ENCODE measurements at places on chromosomes 13 and 19. TPM values are rescaled to one million over a fixed set of nuclear protein-coding genes. Genes with fewer than 3 reads are reported as not detected.

DNA sequence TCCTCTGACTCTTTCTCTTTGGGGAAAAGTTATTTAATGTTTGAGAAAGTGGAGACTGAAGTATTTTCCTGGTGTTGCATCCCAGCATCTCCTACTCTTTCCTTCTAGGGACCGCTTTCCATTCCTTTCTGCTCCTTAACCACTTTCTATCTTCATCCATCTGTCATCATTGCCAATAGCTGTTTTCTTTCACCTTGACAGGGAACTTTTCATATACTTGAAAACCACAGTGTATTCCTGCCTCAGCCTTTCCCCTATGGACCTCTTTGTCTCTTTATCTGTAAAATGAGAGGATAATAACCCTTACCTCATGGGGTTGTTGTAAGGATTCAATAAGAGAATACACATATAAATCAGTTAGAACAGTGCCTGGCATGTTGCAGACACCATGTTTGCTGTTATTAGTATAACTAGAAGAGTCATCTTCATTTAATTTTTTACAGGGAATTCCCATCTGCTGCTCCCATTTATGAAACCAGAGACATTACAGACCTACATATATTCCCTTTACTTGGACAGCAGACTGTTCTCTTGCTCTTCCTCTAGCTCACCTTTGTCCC, 31.8 kb downstream of the LCP1 start:
- no peak overlapping the region for H3K4me3 ChIP-seq
- peak overlapping the region; percentile 70 for H3K27ac ChIP-seq
- no peaks in the 10 kb centered on the region for H3K27me3 ChIP-seq
- peaks cover 35% of the 10 kb centered on the region for H3K4me1 ChIP-seq
- peaks cover 54% of the 10 kb centered on the region for H3K36me3 ChIP-seq

DNA sequence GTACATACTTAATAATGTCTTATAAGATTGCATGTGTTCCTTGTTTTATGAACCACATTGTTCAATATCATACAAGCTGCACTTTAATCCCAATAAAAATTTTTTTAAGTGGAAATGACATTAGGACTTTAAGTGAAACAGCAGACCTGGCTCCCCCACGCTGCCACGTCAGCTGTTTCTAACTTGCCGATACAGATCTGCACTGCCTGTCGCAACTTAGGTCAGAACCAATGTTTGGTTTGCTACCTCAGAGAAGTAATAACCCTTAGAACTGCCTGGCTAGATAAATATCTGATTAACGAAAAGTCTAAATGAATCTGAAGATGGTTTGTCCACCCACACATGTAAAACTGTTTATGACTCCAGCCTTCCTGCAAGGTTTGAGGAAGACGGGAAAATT, 327.5 kb upstream of the DACH1 start:
- DNase-seq: no peak
- no peak overlapping the region for H3K27ac ChIP-seq
- no peaks in the 10 kb centered on the region for H3K4me1 ChIP-seq

- no peak overlapping the region for H3K27ac ChIP-seq
- H3K36me3 ChIP-seq: peaks cover 14% of the 10 kb centered on the region
- no peaks in the 10 kb centered on the region for H3K27me3 ChIP-seq
Measured at GRCh38 chr19:48881741-48882657, 9.8 kb downstream of the PPP1R15A start.

- peaks cover 48% of the 10 kb centered on the region for H3K36me3 ChIP-seq
- no peak for DNase-seq
- H3K4me3 ChIP-seq: no peak overlapping the region
- H3K27ac ChIP-seq: peak overlapping the region; percentile 60
- no peaks in the 10 kb centered on the region for H3K27me3 ChIP-seq
Measured at GRCh38 chr19:15457701-15458484, 6.5 kb downstream of the RASAL3 start.

- H3K4me1 ChIP-seq: no peaks in the 10 kb centered on the region
- H3K4me3 ChIP-seq: no peak overlapping the region
- DNase-seq: no peak
- H3K27ac ChIP-seq: no peak overlapping the region
Measured at GRCh38 chr13:106423530-106423929, 111.9 kb downstream of the EFNB2 start.

- DNase-seq: peak; percentile 87
- H3K27me3 ChIP-seq: peaks cover 8% of the 10 kb centered on the region
- H3K36me3 ChIP-seq: no peaks in the 10 kb centered on the region
- H3K4me3 ChIP-seq: no peak overlapping the region
- H3K27ac ChIP-seq: no peak overlapping the region
- H3K4me1 ChIP-seq: no peaks in the 10 kb centered on the region
Measured at GRCh38 chr19:4768934-4769777, 22.4 kb upstream of the FEM1A start.

GRCh38 chr13:32309312-32310133, 5.6 kb downstream of the ZAR1L start:
- H3K36me3 ChIP-seq: no peaks in the 10 kb centered on the region
- no peak for DNase-seq
- H3K27ac ChIP-seq: peak overlapping the region; percentile 52
- H3K4me3 ChIP-seq: peak overlapping the region; percentile 57
- peaks cover 23% of the 10 kb centered on the region for H3K4me1 ChIP-seq

DNA sequence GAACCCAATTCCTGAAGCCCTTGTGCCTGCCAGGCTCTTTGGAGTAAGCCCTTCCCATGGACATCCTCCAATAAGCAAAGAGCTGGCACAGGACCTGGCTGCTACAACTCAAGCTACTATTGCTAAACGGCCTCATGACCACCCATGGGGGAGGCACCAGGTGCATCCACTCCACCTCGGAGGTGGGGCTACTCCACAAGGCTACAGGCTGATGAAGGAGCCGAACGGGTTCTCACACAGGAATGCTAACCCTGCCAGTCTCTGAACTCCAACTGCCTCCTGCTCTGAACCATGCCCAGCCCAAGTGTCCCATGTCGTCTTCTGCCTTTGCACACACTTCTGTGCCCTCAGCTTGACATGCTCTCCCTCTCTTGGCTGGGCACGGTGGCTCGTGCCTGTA, 10.0 kb downstream of the SYMPK start:
- H3K4me1 ChIP-seq: peaks cover 9% of the 10 kb centered on the region
- no peak overlapping the region for H3K27ac ChIP-seq
- no peaks in the 10 kb centered on the region for H3K27me3 ChIP-seq
- no peak for DNase-seq

DNA sequence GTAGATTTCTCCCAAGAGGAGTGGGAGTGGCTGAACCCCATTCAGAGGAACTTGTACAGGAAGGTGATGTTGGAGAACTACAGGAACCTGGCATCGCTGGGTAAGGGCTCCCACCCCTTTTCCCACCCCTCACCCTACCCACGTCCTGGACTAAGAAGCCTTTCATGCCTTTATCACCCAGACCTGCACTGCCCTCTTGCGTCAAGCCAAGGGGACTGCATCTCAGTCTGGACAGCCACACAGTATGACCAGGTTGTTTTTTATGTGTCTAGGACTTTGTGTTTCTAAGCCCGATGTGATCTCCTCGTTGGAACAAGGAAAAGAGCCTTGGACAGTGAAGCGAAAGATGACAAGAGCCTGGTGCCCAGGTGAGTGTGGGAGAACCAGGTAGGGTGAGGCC, 8.8 kb downstream of the ZFP28 start:
- peaks cover 69% of the 10 kb centered on the region for H3K36me3 ChIP-seq
- no peak for DNase-seq
- H3K27me3 ChIP-seq: no peaks in the 10 kb centered on the region
- peaks cover under 1% of the 10 kb centered on the region for H3K4me1 ChIP-seq

DNA sequence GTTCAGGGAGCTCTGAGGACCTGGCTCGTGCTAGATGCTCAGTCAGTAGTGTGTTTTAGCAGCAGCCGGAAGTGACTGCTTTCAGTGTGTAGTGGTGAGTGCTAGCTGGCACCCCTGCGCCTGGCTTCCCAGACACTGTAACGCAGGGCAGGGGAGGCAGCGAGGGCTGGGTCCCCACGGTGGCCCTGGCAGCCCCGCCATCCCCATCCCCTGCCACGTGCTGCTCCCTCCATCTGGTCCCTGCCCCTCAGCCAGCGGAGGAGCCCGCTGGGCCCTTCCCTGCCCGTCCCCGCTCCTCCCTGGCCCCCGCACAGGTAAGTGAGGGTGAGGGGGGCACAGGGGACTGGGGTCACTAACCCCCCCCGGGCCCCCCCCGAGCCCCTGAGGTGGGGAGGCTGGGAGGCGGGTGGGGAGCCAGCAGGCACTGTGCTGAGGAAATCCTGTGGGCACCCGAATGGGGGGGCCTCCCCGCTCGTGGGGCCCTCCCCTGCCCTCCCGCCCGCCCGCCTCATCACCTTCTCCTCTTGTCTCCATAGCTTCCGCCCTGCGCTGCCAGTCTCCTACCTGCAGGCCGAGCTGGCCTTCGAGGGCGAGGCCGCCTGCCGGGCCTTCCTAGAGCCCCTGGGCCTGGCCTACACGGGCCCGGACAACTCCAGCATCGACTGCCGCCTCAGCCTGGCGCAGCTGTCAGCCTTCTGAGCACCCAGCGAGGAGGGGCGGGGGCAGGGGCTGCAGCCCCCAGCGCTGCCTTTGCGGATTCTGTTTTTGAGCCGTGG, 3.2 kb downstream of the LENG9 start:
- no peak for DNase-seq
- peaks cover 3% of the 10 kb centered on the region for H3K27me3 ChIP-seq
- no peak overlapping the region for H3K27ac ChIP-seq
- no peak overlapping the region for H3K4me3 ChIP-seq
- H3K4me1 ChIP-seq: peaks cover 14% of the 10 kb centered on the region
- H3K36me3 ChIP-seq: peaks cover 24% of the 10 kb centered on the region

- no peak overlapping the region for H3K4me3 ChIP-seq
- no peaks in the 10 kb centered on the region for H3K36me3 ChIP-seq
- no peak for DNase-seq
- H3K27me3 ChIP-seq: no peaks in the 10 kb centered on the region
- H3K27ac ChIP-seq: no peak overlapping the region
Measured at GRCh38 chr13:103757361-103757760, 691.1 kb upstream of the SLC10A2 start.

GRCh38 chr19:49786376-49786820, 19.6 kb downstream of the AP2A1 start:
- H3K4me1 ChIP-seq: peaks cover 1% of the 10 kb centered on the region
- H3K36me3 ChIP-seq: peaks cover 26% of the 10 kb centered on the region
- H3K4me3 ChIP-seq: no peak overlapping the region
- no peak for DNase-seq

DNA sequence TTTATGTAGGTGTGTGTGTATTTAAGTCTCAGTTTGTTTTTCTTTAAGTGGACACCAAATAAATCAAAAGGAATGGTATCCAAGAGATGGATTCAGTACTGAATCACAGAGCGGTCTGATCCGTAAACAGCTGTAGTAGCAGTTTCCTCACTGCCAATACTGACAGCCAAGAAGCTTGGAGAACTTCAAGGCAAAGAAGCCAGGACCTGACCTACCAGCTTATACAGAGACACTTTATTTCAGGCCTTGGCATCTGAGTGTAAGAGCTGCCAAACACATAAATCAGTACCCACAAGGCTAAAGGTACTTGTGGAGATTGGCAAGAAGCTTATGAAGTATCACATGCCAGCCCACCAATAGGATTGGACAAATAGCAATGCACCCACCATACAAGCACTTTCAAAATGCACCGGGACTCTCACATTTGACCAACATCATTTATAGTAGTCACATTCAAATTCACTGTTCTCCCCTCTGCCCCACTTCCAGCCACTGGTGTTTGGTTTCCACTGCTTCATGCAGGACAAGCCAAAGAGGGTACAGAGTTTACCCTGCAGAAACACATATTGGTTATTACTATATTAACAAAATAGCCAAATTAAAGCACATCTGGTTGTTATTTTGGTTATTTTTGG, 357.9 kb downstream of the KLF12 start:
- no peak for DNase-seq
- H3K36me3 ChIP-seq: peaks cover 39% of the 10 kb centered on the region
- H3K27ac ChIP-seq: no peak overlapping the region
- H3K27me3 ChIP-seq: no peaks in the 10 kb centered on the region

DNA sequence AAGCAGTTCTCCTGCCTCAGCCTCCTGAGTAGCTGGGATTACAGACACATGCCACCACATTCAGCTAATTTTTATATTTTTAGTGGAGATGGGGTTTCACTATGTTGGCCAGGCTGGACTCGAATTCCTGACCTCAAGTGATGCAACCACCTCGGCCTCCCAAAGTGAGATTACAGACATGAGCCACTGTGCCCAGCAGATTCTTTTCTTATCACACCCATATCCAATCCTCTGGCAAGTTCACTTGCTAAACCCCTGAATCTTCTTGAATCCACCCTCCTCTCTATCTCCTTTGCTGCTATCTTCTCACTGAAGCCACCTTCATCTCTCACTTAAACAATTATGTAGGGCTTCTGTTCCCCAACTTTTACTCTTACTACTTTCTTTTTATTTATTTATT, 17.5 kb downstream of the TMEM143 start:
- H3K27ac ChIP-seq: no peak overlapping the region
- H3K4me1 ChIP-seq: peaks cover 8% of the 10 kb centered on the region
- no peak for DNase-seq
- H3K27me3 ChIP-seq: no peaks in the 10 kb centered on the region
- H3K36me3 ChIP-seq: peaks cover 2% of the 10 kb centered on the region

GRCh38 chr19:46845959-46846459, 4.6 kb downstream of the AP2S1 start:
- DNase-seq: no peak
- peaks cover 26% of the 10 kb centered on the region for H3K4me1 ChIP-seq
- H3K4me3 ChIP-seq: no peak overlapping the region

DNA sequence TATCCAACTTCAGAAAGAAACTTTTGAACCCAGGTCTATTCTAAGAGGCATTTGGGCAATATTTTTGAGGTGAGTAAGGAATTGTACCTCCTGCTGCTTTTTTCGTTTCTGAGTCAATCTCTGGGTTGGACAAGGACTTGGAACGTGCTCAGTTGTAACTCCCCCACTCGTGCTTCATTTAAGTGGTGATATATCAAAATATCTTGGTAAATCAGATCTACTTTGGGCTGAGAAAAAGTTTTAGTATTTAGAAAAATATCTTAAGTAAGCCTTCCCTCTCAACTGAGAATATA, 728.9 kb downstream of the EFNB2 start:
- no peak overlapping the region for H3K4me3 ChIP-seq
- peaks cover 3% of the 10 kb centered on the region for H3K27me3 ChIP-seq
- DNase-seq: no peak
- no peaks in the 10 kb centered on the region for H3K4me1 ChIP-seq
- H3K27ac ChIP-seq: no peak overlapping the region

DNA sequence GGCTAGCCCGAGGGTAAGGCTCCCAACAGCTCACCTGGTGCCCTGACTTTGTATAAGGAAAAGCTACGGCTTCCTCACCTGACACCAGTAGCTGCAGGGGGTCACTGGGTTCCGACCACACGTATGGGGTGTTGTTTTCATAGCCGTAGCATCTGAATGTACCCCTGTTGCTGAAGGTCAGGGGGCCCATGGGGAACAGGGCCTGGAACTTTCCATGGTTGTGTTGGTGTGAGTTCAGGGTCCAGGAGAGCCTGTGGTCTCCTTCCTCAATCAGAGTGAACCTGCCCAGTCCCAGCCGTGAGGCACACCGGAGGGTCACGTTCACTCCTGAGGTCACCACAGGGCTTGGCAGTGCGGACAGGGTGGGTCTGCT, 1.1 kb downstream of the LILRA4 start:
- no peak overlapping the region for H3K27ac ChIP-seq
- H3K4me3 ChIP-seq: no peak overlapping the region
- DNase-seq: peak; percentile 13
- H3K4me1 ChIP-seq: no peaks in the 10 kb centered on the region
- H3K27me3 ChIP-seq: peaks cover 25% of the 10 kb centered on the region

ZNF547 gene
- 7.8 TPM for total RNA-seq

RGL3 gene
- not detected for total RNA-seq

UBE2M gene
- 81.2 TPM for total RNA-seq

ZNF264 gene
- 55.9 TPM for total RNA-seq

C1QTNF9B gene
- not detected for total RNA-seq

LILRB5 gene
- 0.28 TPM for total RNA-seq

NOVA2 gene
- total RNA-seq: not detected

HPN gene
- not detected for total RNA-seq

GNG7 gene
- 2.2 TPM for total RNA-seq

CGB5 gene
- total RNA-seq: not detected

CGB3 gene
- total RNA-seq: not detected

KLK3 gene
- total RNA-seq: not detected

GNG8 gene
- total RNA-seq: 2.4 TPM

THSD1 gene
- total RNA-seq: 0.54 TPM
